ENCODE measurements at places on chromosomes 6 and 20.

DNA sequence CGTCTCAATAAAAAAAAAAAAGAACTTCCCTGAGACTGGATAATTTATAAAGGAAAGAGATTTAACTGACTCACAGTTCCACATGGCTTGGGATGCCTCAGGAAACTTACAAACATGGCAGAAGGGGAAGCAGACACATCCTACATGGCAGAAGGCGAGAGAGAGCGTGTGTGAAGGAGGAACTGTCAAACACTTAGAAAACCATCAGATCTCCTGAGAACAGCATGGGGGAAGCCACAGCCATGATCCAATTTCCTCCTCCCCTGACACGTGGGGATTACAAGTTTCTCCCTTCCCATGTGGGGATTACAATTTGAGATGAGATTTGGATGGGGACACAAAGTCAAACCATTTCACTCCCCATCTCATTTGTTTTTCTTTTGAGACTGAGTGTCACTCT is 46.6 kb upstream of the TFAP2C start:
- no peak for DNase-seq

- no peak for DNase-seq
Observed at GRCh38 chr6:154887051-154887450, 108.1 kb upstream of the TIAM2 start.

DNA sequence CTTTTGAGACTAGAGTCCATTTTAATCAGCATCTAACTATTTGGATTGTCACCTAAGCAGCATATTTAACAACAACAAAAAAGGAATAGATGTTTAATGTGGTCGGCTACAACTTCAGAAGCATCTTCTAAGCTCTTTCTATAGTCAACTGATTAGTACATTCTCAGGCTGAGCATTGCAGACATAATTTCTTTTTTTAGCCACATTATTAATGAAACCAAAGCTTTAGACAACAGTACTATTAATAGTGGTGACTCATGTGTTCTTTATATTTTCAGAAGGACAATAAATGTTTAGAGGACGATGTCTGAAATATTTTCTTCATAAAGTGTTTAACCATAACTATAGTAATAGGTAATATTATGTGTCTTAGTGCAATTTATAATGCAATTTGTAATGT is 52.4 kb downstream of the TPD52L1 start:
- no peak for DNase-seq

DNA sequence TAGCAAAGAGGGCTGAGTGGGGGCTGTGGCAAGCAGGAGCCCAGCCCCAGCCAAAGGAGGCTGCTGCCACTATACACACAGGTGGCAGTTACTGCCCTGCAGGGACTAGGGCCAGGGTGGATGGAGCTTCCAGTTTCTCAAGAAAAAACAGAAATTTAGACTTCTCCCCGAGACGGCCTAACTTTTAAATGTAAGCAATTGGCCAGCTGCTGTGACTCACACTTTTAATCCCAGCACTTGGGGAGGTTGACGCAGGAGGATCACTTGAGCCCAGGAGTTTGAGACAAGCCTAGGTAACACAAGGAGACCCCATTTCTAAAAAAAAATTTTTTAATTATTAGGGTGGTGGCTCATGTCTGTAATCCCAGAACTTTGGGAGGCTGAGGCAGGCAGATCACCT is 98.2 kb upstream of the NFATC2 start:
- no peak for DNase-seq

- DNase-seq, result no peak
Observed at GRCh38 chr6:131954775-131955107, 3.6 kb upstream of the CCN2 start.

DNA sequence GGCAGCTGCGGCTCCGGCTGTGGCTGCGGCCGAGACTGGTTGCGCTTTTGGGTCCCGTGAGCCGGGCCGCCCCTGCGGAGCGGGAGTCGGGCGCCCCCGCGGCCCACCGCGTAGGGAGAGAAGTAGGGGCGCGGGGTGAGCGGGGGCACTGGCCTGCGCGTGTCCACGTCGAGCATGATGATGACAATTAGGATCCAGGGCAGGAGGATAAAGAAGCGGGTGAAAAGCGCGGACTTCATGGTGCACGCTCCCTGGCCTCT is 739 bp downstream of the B3GAT2 start:
- no peak for DNase-seq

DNA sequence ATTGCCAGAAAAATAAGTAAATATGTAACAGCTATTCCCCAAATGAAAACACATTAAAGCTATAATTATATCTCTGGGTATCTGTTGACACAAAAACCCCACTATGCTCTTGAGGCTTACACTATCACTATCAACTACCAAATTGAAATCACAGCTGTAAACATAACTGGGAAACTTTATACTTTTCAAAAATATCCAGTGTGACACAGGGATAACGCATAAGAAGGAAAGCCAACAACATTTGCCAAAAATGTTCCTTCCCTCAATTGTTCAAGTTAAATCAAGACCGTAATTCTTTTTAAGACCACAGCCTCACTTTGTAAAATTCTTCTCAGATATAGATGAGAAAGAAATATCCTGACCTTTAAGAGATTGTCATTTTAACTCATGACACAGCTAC is 3.1 kb downstream of the ZHX3 start:
- DNase-seq, result no peak

GRCh38 chr20:45069261-45069660 is 31.7 kb downstream of the KCNS1 start:
- no peak for DNase-seq

DNA sequence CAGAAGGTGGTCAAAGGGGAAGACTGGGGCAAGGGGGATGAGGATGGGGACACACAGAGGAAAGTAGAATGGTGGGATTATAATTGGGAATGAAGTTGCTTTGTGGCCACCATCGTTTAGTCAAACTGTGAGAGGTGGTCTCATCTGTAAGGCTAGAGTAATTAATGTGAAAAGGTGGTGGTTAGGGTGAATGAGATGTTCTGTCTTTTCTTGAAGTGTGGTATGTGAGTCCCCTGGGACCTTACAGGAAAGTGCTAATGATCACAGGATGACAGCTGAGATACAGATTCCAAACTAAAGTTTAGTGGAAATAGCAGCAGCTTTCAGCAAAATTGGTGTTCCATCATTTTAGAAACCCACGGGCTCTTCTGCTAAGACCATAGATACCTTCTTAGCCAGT is 10.7 kb downstream of the ZFAND3 start:
- DNase-seq, result no peak

GRCh38 chr6:22598339-22598738 is 29.0 kb downstream of the HDGFL1 start:
- no peak for DNase-seq

- DNase-seq, result no peak
Observed at GRCh38 chr6:166958926-166959861, 2.8 kb upstream of the RNASET2 start.

DNA sequence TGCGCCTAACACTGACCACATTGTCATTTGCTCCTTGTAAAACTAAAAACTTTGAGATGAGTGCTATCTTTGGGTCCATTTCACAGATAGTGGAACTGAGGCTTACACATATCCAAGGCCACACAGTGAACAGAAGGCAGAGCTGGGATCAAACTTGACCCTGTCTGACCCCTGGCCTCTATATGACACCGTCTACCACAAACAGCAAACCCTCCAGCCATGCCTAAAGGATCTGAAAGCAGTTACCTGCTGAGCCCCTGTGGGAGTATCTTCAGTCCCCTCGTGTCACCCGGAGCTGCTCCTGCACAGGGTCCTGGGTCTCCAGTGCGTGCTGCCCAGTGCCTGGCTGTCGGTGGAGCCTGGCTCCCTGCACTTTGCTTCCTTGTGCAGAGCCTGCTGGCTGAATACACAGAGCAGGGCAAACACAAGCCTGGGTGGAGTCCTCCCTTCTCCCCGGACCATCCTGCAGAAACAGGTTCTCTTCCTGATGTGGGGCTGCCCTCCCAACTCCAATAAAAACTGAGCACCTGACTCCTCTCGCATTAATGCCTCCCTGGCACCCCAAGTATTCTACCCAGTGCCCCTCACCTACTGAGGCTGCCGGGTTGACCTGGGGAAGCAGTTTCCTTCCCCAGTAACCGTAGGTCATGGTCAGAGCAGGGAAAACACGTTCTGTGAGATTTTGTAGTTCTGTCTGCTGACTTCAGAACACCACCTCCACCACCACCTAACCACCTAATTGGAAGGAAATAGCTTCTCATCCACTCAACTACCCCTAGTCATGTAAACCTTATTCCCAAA is at the start of gene BCAS1:
Gene BCAS1, minus strand, starts transcription at position 408 of the 801 bp plus-strand sequence. CDS start 11,876 bp downstream, outside the sequence.
- DNase-seq, result no peak

DNA sequence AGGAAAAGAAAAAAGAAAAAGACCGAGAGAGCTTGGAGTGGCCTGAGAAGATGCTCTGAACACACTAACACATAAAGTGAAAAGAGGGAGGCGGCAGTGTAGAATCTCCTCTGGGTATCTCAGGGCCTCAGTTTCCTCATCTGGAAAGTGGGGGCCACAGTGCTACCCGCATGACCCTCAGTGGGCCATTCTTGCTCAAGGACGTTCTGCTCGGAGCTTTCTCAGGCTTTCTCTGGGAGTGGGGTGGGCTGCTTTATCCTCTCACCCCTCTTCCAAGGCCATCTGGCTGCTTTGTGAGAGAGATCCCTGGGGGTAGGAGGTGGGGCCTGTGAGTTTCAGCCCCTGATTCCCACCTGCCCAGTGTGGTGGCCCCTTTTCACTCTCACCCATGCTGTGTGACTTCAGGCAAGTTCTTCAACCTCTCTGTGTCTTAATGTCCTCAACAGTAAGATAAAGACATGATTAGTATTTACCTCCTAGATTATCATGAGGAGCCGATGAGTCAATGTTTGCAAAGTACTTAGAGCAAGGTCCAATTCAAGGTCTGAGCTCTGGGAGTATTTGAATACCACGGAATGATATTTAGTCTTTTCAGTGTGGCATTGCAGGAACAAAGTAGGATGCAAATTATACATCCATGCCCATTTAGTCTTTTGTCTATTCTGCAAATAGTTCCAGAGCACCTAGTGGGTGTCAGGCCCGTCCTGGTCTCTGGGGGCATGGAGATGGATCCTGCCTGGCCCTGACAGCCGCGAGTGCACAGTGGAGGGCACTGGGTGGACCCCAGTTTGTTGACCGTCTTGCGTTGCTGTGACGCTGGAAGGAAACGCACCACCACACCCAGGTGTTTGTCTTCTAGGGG is 34.3 kb downstream of the SRC start:
- no peak for DNase-seq

DNA sequence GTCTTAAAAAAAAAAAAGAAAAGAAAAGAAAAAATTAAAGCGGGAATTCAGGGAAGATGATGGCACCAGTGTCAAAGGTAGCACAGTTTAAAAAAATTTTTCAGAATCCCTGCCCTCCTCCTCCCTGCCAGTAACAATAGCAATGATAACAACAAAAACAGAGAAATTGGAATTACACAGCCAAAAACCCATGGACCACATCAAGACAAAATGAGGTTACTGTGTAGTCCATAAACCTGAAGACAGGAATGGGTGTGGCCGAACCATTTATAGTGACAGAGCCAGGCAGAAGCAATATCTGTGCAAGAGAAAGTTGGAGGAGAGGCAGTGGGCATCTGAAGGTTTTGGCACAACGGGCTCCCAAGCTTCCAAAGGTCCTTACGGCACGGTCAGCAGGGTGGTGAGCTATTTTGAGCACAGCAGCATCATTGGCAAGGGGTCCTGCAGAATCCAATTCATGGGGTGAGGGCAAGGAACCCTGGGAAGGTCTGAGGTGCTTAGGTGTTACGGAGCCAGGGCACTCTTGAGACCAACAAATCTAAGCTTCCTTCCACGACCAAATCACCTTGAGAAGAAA is 202.3 kb downstream of the GMPR start:
- no peak for DNase-seq

- DNase-seq, result no peak
Observed at GRCh38 chr20:9066191-9066590, 2.7 kb upstream of the PLCB4 start.

DNA sequence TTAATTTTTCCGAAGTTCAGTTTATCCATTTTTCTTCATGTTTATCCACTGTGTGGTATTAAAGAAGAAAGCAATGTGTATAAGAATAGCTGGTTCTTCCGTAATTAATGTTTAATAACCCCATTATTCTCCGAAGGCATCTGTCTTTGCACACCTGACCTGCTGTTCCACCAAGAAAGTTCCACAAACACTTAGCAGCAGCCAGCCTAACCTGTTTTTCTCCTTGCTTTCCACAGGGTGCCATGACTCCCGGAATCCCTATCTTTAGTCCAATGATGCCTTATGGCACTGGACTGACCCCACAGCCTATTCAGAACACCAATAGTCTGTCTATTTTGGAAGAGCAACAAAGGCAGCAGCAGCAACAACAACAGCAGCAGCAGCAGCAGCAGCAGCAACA is 7.4 kb downstream of the TBP start:
- DNase-seq, result no peak
